Mucosa of gallbladder (tissue), 1 donor: ENCODE measurements at places on chromosomes 5 and 9.
A peak's percentile ranks its signal among the peaks of the same experiment; 100 is the strongest.

DNA sequence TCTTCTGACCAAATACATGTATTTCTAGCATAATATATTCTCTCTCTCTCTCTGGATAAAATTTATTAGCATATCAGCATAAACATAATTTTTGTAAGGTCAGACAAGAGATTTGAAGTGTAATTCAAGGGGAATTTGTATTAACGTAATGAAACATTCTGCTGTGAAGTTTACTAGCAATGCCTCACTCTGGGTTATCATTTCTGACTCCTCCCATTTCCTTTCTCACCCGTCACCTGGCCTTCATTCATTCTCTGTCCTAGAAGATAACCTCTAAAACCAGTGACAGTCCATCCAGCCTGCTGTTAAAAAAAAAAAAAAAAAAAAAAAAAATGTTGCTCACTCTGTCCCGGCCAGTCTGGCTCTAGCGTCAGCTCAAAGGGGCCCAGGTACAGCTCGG, 27.1 kb downstream of the GRAMD2B start:
- DNase-seq, result no peak

DNA sequence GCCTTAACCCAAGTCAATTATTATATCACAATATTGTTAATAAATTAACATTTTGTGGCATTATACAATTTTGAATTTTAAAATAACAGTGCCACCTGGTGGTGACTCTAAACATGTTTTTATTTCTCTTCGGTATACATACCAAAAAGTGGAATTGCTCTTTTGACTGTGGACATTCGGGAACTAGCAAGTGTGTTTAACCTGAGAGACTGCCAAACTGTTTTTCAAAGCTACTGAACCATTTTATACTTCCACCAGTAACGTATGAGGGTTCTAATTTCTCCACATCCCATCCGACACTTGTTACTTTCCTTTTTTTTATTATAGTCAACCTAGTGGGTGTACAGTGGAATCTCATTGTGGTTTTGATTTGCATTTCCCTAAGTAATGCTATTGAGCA, 18.3 kb upstream of the HSDL2 start:
- no peak for DNase-seq

DNA sequence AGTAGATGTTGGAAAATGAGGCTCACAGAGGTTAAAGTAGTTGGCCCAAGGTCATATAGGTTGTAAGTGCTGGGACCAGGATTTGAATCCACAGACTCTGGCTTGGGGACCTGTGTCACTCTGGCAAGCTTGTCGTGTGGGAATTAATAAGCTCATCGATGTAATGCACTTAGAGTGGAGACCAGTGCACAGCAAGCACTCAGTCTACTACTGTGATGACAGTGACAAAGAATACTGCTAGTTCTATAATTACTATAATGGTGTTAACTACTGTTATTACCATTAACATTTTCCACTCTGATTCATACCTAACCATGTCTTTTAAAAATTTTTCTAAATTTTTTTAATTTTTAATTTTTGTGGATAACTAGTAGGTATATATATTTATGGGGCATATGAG, 12.8 kb downstream of the PAM start:
- no peak for DNase-seq

- no peak for DNase-seq
Observed at GRCh38 chr5:129171194-129171944, 76.8 kb downstream of the ISOC1 start.

- DNase-seq, result no peak
Observed at GRCh38 chr5:95670568-95670967, 12.2 kb downstream of the SPATA9 start.

- DNase-seq, result no peak
Observed at GRCh38 chr5:83353231-83353630, 118.3 kb upstream of the VCAN start.

DNA sequence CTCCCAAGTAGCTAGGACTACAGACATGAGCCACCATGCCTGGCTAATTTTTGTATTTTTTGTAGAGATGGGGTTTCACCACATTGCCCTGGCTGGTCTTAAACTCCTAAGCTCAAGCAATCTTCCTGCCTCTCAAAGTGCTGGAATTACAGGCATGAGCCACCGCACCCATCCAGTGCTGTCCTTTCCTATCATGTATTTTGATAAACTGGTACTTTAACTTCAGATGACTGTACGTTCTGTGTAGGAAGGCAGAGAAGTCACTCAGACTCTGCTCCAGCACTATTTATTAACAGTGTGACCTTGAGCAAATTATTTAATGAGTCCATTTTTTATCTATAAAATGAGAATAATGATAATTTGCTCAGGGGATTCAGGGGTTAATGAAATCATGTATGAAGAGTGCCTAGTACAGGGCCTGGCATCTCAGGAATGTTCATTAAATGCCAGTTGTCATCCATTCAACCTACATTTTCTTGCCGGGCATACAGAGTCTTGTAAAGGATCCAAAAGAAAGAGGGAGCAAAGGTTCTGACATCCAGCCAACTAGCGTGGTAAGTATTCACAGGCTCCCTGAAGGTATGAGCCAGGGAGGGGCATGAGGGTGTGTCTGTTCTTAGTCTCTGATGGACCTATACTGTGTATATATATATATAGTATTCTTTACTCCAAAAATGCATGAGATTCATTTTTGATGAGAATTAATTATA, 201.9 kb downstream of the PBX3 start:
- DNase-seq, result no peak

DNA sequence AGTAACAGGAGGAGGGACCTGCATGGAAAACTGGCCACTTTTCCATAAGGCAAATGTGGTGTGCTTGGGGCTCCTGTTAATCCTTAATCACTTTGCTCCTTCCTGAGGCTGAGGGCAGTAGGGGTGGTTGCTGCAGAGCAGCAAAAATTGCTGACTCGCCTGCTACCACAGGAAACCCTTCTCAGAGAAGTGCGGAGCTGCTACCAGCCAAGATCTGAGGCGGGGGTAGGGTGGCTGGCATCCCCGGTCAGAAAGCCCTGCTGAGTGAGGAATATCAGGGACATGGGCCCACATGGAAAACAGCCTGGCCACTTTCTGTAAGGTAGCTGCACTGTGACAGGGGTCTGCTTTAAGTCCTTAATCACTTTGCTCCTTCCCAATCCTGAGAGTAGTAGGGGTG, 192.4 kb upstream of the GHR start:
- DNase-seq, result no peak

GRCh38 chr5:169494941-169495548, 88.5 kb upstream of the SPDL1 start:
- peak; percentile 12 for DNase-seq

- no peak for DNase-seq
Observed at GRCh38 chr5:37208883-37209797, 40.0 kb downstream of the CPLANE1 start.

DNA sequence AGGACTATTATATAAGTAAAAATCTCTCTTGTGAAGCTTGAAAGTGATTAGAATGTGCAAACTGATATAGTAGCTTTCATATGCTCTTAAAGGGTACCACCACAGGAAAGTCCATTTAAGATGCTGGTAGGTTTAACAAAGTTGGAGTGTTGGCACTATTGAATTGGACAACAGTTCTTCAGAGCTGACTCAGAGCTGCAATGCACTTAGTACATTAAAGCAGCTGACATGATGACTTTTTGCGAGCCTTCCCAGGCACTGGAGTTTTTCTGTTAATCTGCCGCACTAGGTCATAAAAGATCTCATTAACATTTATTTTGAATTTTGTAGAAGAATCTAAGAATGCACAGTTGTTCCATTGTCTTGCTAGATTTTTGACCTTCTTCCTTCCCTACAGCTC, 243.8 kb downstream of the ADAMTSL1 start:
- DNase-seq, result no peak

DNA sequence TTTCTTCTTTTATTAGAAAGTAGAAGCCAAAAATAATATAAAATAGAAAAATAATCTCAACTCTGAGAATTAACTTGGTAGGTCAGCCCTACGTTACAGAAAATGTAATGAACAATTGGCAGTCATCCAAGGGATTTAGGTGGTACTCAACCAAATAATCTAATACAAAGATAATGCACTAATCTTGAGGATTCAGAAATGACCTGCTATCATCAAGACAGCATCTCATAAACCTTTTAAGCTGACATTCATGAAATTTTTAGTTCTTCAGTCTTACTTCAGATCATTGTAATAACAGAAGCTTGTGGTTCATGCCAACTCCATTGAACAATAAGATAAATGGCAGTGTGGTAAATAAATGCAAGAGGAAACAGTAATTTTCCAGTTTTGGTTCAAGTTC, 1058.0 kb downstream of the MAT2B start:
- DNase-seq, result no peak

DNA sequence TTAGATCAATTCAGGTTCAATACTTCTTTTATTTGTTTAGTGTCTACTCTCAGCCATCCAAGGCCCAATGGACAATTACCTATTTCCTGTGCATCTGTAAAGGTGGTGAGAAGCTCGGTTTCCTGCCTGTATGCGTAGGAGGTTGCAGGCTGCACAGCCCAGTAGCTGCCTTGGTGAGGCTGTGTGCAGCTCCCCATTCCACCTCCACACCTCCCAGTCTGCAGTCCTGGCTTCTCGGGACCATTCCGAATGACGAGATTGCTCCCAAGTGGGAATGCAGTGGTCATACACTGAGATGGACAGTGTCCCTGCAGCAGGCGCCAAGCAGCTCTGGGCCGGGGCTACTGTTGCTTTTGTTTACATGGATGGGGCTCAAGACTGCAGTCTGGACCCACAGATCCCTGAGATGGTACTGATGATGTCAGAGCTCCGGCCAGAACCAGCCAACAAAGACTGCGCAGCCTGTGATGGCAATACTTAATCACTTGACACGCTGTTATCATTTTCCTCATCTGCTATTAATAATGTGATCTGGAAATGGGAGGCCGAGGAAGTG, 206.1 kb upstream of the IRX1 start:
- DNase-seq, result no peak

- DNase-seq, result no peak
Observed at GRCh38 chr9:131633491-131634031, 88.2 kb downstream of the PRRT1B start.

- DNase-seq, result no peak
Observed at GRCh38 chr9:14097666-14098415, 216.1 kb downstream of the NFIB start.

DNA sequence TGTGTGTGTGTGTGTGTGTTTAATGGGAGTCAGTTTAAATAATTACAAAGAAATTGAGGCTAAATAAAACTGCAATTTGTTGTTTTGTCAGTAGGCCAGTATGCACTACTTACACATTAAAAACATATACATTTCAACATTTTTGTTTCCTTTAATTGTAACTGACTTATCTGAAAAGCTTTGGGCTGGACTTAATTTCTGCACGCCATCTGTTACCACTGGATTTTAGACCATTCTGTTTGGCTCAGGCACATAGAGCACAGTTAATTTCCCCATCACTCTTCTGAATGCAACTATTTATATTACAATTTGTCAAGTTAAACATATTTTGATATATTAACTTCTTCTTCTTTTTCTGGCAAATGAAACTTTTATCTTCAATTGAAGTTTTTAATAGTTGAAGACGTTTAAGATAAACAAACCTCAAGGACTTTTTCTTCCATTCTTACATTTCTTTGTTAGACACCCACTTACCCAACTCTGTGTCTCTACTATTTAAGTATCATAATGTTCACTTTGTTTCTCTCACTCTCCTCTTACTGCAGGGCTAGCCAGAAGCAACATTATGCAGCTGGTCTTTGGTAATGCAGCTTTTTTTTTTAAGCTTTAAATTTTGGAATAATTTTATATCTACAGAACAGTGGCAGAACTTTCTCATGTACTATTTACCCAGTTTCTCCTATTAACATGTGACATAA, 253.4 kb upstream of the ANKH start:
- DNase-seq, result no peak

GRCh38 chr5:36600917-36601527, 5.4 kb upstream of the SLC1A3 start:
- DNase-seq, result no peak

- DNase-seq, result no peak
Observed at GRCh38 chr9:121360601-121361374, 9.3 kb downstream of the STOM start.

GRCh38 chr5:91562922-91563321, 179.8 kb upstream of the ARRDC3 start:
- DNase-seq, result no peak

DNA sequence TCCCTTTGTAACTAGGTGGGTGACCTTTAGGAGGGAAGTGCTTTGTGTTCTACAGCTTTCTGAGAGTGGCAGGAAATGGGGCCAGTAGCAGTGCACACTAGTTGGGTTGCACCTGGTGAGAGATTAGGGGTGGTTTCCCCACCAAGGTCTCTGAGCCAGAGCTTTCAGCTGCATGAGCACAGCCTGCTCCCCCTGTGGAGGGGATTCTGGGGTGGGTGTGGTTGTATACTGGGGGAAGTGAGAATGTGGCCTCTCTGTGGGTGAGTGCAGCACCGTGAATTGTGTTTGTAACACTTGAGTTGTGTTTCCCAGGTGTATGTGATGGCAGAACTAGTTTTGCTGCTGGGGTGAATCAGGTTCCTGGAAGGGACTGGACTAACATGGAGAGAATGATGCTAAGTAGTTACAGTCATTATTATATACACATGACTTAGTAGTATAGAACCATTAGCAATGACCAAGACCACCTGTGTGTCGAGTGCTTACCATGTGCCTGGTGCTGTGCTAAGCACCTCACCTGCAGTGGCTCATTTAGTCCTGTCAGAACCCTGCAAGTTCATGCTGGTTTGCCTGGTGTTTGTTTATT, 11.8 kb upstream of the CXXC5 start:
- no peak for DNase-seq

GRCh38 chr9:129436751-129437625, 183.9 kb downstream of the C9orf50 start:
- DNase-seq, result peak; percentile 54

DNA sequence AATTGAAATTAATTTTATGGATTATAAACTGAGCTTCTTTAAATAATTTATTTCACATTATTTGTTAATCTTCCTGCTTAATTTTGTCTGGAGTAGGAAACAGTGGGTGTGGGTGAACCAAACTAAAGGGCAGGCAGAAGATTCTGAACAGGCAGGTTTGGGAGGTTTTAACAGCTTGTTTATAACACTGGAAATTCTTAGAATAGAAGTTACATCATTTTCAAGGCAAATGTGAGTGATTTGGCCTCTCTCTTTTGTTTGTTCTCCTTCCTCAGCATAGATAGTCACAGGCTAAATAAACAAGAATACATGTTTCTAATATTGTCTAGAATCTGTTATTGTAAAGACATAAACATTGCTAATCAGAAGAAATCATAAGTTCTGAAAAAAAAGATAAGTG, 970.9 kb upstream of the NUDT12 start:
- no peak for DNase-seq

GRCh38 chr5:159965031-159965837, 43.7 kb upstream of the TTC1 start:
- peak; percentile 40 for DNase-seq
